ENCODE measurements at places on chromosomes 12 and 14. TPM values are rescaled to one million over a fixed set of nuclear protein-coding genes. Genes with fewer than 3 reads are reported as not detected.

- peaks cover 28% of the 10 kb centered on the region for H3K27me3 ChIP-seq
- H3K36me3 ChIP-seq = no peaks in the 10 kb centered on the region
- H3K4me1 ChIP-seq = peaks cover 24% of the 10 kb centered on the region
Observed at GRCh38 chr12:12901158-12901791, 9.9 kb downstream of the GPRC5A start.

DNA sequence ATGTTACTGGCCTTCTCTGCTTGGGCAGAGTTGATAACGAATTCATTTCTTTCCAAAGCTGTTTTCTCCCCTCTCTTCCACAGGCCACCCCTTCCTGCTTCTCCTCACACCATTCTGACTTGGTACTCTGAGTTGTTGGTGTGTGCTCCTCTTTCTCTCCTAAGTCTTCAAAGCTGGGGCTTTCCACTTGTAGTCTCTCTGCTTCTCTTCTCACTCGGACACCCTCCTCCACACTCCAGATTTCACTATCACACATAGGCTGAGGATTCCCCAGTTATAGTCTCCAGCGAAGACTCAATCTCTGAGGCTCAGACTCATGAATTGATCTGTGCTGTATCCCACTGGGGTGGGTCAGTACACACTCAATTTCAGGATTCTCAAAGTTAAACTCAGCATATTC is 201.0 kb downstream of the SSPN start:
- H3K27me3 ChIP-seq = no peaks in the 10 kb centered on the region
- H3K27ac ChIP-seq = no peak overlapping the region
- no peak overlapping the region for H3K4me3 ChIP-seq
- DNase-seq = no peak
- no peaks in the 10 kb centered on the region for H3K4me1 ChIP-seq
- H3K36me3 ChIP-seq = peaks cover 6% of the 10 kb centered on the region

DNA sequence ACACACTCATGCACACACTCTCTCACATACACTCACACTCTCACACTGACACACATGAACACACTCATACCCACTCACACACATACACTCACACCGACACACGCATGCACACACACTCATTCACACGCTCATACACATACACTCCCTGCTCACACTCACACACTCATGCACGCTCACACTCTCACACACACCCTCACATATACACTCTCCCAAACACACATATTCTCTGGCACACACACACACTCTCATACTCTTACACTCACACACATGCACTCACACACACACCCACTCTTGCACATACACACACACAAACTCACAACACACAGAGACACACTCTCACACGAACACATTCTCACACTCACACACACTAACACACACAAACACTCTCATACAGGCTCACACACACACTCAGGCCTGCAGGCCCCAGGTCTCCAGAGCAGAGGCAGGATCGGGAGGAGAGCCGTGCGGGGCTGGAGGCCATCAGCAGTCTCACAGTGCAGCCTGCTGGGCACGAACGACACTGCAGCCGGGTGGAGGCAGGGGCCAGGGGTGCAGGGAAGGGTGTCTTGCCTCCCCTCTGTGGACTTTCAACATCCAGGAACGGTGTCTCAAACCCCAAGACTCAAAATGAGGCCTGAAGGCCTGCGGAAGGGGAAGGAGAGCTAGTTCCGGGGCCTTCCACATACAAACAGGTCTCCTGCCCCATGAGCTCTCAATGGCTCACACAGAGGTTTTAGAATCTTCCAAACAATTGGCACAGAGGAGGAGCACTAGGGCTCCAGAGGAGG is 148.7 kb downstream of the ANO2 start:
- H3K4me1 ChIP-seq = no peaks in the 10 kb centered on the region
- no peak for DNase-seq
- peaks cover 1% of the 10 kb centered on the region for H3K27me3 ChIP-seq
- no peaks in the 10 kb centered on the region for H3K36me3 ChIP-seq
- no peak overlapping the region for H3K4me3 ChIP-seq

DNA sequence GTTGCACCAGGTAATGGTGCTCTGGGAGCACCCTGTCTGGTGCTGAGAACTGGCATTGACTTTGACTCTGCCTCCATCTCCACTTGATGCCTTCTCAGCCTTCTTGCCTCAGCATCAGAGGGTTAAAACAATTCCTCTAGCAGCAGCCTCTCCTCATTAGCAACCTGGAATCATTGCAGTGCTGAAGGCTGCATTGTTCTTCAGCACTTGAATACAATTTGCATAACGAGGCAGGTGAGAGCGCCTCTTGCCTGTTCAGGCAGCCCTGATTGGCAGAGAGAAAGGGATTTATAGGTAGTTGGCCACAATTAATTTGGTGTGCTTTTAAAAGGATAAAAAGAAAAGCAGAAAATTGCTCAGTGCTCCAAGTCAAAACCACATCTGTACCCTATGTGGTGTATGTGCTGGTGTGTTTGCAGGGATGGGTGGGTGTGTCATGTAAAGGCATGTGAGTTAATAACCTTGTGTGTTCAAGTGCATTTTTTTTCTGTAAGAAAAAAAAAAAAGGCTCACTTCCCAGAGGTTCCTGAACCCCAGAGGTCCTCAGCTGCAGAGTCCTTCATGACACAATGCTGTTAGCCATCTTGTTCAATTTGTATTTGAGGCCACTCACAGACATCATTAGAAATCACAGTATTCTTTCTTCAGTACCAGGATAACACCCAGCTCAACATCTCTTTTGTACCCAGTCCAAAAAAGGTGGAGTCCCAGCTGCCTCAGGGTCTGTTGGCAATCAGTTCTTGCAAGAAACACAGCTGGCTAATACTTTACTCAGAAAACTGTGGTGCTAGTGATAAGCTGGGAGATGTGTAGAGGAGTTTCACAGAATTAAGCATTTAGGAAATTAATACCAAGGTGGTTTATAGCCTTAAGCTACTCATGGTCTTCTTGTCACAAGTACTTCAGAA is 385.6 kb downstream of the GRIN2B start:
- H3K4me3 ChIP-seq = no peak overlapping the region
- H3K4me1 ChIP-seq = peaks cover 12% of the 10 kb centered on the region

GRCh38 chr14:31962920-31963319 is 114.2 kb upstream of the ARHGAP5 start:
- no peak overlapping the region for H3K4me3 ChIP-seq
- peaks cover 2% of the 10 kb centered on the region for H3K27me3 ChIP-seq
- no peak for DNase-seq
- H3K27ac ChIP-seq = no peak overlapping the region

GRCh38 chr12:64125913-64126312 is 96.2 kb downstream of the KICS2 start:
- no peaks in the 10 kb centered on the region for H3K4me1 ChIP-seq
- peaks cover 2% of the 10 kb centered on the region for H3K27me3 ChIP-seq
- H3K4me3 ChIP-seq = no peak overlapping the region
- DNase-seq = no peak
- no peak overlapping the region for H3K27ac ChIP-seq

DNA sequence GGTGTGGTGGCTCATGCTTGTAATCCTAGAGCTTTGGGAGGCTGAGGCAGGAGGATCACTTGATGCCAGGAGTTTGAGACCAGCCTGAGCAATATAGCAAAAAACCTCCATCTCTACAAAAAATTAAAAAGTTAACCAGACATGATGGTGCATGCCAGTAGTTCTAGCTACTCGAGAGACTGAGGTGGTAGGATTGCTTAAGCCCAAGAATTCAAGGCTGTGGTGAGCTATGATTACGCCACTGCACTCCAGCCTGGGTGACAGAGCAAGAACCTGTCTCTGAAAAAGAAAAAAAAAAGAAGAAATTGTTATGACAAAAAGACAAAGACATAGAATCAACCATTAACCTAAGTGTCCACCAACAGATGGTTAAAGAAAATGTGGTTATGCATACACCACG is 2.1 kb upstream of the ATP23 start:
- H3K27me3 ChIP-seq = no peaks in the 10 kb centered on the region
- H3K4me1 ChIP-seq = peaks cover 66% of the 10 kb centered on the region
- H3K36me3 ChIP-seq = peaks cover 10% of the 10 kb centered on the region
- H3K27ac ChIP-seq = no peak overlapping the region

DNA sequence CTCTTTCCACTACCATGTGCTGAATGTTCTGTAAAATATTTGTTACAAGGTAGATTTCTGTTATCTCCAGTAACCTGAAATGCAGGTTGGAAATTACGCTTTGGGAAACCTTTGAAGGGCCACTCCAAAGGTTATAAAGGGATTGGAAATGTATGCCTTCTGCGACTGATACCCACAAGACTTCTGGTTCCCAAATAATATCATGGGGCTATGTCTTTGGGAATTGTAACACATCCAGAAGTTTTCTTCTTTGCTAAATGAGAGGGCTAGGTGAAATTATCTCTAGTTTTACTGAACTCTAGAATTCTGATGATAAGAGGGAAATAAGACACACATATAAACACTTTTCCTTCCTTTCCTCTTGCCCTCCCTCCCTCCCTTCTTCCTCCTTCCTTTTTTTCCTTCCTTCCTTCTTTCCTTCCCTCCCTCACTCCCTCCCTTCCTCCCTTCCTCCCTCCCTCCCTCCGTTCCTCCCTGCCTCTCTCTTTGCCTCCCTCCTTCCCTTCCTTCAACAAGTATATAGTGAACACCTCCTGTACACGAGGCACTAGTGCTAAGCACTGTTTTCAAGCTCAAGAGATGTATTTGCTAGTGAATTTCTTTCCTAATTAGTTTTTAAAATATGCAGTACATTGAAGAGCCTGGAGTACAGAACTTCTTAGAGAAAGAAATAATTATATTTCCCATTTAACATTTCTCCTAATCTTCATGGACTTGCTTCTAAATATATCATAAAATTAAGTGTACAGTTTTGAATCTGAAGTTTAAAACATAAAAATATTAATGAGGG is 10.1 kb downstream of the HMGA2 start:
- H3K27me3 ChIP-seq = peaks cover 24% of the 10 kb centered on the region
- no peak for DNase-seq
- no peaks in the 10 kb centered on the region for H3K36me3 ChIP-seq
- H3K4me1 ChIP-seq = no peaks in the 10 kb centered on the region

GRCh38 chr14:64736271-64737169 is 32.3 kb downstream of the PLEKHG3 start:
- DNase-seq = no peak
- H3K27ac ChIP-seq = no peak overlapping the region
- no peaks in the 10 kb centered on the region for H3K27me3 ChIP-seq
- H3K36me3 ChIP-seq = peaks cover 85% of the 10 kb centered on the region
- peaks cover 31% of the 10 kb centered on the region for H3K4me1 ChIP-seq

- H3K27ac ChIP-seq = no peak overlapping the region
- H3K36me3 ChIP-seq = no peaks in the 10 kb centered on the region
- H3K27me3 ChIP-seq = no peaks in the 10 kb centered on the region
- no peak overlapping the region for H3K4me3 ChIP-seq
- H3K4me1 ChIP-seq = no peaks in the 10 kb centered on the region
- no peak for DNase-seq
Observed at GRCh38 chr12:91636721-91637120, 454.1 kb upstream of the DCN start.

- no peaks in the 10 kb centered on the region for H3K36me3 ChIP-seq
- no peak for DNase-seq
- no peak overlapping the region for H3K4me3 ChIP-seq
- no peaks in the 10 kb centered on the region for H3K4me1 ChIP-seq
- H3K27me3 ChIP-seq = no peaks in the 10 kb centered on the region
- no peak overlapping the region for H3K27ac ChIP-seq
Observed at GRCh38 chr14:91729756-91730155, 2.1 kb downstream of the CATSPERB start.

The NCOR2 gene
- 88.9 TPM for total RNA-seq

The MYH6 gene
- 0.08 TPM for total RNA-seq

The SNRPF gene
- 33.1 TPM for total RNA-seq

The SRGAP1 gene
- not detected for total RNA-seq

The KLHL33 gene
- total RNA-seq = not detected

The STXBP6 gene
- not detected for total RNA-seq

The SEL1L gene
- total RNA-seq = 65.9 TPM

The ZC2HC1C gene
- 2.0 TPM for total RNA-seq

The C14orf132 gene
- 1.2 TPM for total RNA-seq

The CMTM5 gene
- not detected for total RNA-seq
